Amygdala (tissue), 56 donors: ENCODE measurements at places on chromosomes 11 and 22.
A peak's percentile ranks its signal among the peaks of the same experiment; 100 is the strongest.

DNA sequence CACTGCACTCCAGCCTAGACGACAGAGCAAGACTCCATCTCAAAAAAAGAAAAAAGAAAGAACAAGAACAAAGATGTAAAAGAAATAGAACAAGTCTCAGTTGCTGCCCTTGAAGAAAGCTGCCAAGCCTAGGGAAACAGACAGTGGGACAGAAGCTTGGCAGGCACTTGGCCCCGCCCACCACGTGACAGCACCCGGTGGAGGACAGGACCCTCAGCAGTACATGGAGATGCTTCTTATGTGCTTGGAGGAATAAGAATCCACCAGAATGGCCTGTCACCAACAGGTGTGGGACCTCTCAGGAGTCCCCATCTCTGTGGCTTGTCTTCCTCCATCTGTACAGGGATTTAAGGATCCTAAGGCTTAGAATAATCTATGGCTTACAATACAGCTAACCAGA lies 7.6 kb upstream of the TMPRSS6 start:
- no peak for DNase-seq

DNA sequence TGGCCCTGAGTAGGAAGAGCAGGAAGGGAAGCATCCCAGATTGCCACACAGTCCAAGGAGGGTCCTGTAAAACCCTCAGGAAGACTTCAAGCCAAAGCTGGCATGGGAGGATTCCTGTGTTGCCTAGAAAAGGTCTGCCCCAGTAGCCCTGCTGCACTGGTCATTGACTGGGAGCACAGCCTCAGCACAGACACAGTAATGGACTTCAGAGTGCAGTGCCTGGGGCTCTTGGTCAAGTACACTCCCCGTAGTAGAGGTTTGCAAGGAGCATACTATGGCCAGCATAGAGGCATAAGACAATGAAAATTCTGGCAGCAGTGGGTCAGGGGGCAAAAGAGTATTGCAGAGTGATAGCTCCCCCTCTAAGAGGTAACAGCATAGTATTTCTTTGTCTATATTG lies 36.2 kb upstream of the FJX1 start:
- DNase-seq, result no peak

- no peak for DNase-seq
Observed at GRCh38 chr22:17880020-17880419, 105.8 kb upstream of the BID start.

DNA sequence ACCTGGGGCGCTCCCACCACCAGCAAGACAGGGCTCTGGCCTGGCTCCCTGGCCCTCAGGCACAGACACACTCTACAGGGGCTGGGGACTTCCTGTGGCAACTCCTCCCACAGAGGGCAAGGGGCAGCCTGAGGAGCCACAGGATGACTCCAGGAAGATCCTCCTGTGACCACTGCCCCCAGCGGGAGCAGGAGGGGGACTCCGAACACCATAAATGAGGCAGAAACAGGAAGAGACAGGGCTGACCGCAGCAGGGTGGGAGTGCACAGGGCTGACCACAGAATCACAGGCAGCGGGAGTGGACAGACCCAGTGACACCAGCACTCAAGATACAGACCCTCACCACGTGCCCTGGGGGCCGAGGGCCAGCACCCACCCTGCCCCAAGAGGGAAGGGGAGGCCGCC lies 10.8 kb downstream of the ARAP1 start:
- no peak for DNase-seq

DNA sequence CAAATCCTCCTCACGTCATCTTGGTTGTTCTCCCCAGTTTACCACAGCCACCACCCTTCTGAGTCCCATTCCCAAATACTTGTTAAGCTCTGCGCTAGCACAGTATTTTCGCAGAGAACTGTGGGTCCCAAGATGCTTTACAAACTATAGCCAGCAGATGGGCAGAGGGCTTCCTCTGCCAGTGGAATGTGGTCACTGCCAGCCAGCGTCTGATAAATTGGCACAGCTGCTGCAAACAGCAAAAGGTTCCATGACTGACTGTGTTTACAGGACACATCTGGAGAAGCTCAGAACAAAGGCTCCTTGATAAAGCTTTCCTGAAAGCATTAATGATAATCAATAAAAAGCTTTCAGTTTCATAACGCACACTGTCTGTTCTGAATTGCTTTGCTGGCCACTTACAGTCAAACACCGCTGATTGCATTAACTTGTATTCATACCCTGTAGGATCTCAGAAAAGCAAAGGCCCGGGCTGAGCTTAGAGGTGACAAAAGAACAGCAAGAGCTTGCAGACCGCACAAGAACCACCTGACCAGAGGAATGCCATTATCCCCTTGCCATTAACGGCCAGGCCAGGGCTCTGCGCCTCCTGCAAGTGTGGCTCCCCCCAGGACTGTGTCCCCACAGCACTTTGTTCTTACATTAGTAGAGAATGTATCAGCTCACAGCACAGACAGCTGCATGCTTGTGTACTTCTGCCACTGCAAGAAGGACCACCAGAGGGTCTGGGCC lies 120.6 kb downstream of the MICAL3 start:
- peak; percentile 20 for DNase-seq

GRCh38 chr22:48438800-48439559 lies 1388.7 kb downstream of the BRD1 start:
- DNase-seq, result no peak

- DNase-seq, result no peak
Observed at GRCh38 chr11:122893131-122893530, 10.6 kb downstream of the JHY start.

DNA sequence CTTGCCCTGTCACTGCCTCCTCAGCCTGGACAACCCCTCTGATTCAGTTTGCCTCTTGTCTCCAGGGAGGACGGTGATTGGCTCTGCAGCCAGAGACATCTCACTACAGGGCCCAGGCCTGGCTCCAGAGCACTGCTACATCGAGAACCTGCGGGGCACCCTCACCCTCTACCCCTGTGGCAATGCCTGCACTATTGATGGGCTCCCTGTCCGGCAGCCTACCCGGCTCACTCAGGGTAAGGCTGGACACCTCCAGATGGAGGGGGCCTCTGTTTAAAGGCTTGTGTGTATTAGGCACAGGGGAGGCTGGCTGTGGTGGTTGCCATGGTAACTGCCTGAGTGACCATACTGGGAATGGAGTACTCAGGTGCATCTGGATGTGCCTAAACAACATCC lies 8.6 kb downstream of the PHLDB1 start:
- DNase-seq, result no peak

DNA sequence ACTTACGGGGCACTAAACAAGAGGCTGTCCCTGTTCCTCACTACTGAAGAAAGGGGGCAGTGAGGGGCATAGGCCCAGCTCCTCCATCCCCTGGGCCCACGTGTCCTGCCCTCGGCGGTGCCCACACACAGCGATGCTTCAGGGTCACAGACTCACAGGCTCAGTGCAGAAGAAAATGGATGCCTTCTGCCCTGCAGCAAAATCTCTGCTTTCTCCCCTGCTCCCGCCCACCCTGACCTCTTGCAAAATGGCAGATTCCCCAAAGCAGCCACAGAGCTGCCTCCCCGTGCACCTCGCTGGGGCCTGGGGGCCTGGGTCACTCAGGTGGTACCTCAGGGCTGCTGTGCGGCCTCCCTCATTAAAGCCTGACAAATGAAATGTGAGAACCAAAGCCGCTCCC lies 204.0 kb downstream of the DSCAML1 start:
- no peak for DNase-seq

DNA sequence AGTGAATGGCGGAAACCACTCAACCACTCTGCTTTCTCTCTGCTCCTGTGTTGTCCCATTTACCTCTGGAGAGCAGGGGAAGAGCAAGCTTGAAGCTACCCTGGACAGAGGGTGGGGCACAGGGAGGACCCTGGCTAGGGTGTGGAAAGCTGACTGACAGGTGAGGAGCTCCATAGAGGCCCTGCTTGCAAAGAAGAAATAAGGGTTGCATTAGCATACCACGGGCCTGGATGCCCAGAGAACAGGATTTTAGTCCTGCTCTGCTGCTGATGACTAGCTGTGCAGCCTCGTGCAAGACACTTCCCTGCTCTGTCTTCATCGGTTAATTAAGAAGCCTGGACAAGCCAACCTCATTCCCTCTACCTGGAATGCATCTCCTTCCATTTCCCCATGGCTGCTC lies 135.0 kb downstream of the BUD13 start:
- DNase-seq, result no peak

- no peak for DNase-seq
Observed at GRCh38 chr22:48098243-48098920, 1335.9 kb downstream of the TBC1D22A start.

DNA sequence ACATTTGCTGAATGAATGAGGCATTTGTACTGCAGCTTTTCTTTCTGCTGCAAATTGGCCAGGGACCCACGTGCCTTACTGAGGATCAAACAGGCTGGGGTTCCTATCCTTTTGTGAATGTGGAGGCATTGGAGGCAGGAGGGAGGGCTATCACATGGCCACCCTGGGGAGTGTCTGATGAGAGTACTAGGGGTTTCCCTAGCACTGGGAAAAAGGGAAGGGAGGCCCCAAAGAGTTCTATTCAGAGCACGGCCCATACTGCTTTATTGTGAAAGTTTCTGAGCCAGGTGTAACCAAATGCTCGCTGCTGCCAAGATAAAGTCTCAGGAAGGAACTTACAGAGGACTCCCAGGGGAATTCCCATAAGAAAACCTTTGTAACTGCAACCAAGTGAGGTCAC lies 78.4 kb upstream of the ANO1 start:
- DNase-seq, result no peak

DNA sequence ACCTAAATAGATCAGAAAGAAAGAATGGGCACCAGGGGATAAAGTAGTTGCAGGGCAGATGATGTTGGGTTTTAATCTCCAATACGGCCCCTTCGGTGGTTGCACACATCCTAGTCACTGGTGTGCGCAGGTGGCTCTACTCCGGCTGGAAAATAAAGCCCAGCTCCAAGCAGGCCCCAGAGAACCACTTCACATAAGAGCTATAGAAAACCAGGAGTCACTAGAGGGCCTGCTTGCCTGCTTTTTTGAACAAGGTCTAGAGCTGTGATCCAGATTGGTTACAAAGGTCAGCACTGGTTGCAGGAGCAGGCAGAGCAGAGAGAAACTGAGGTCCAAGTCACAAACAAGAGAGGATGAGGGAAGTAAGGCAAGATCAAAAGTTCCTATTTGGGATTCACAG lies 41.5 kb upstream of the MS4A8 start:
- DNase-seq, result no peak

GRCh38 chr11:130040281-130040940 lies 29.3 kb upstream of the APLP2 start:
- DNase-seq, result no peak

- no peak for DNase-seq
Observed at GRCh38 chr11:33438301-33438700, 181.1 kb downstream of the HIPK3 start.

DNA sequence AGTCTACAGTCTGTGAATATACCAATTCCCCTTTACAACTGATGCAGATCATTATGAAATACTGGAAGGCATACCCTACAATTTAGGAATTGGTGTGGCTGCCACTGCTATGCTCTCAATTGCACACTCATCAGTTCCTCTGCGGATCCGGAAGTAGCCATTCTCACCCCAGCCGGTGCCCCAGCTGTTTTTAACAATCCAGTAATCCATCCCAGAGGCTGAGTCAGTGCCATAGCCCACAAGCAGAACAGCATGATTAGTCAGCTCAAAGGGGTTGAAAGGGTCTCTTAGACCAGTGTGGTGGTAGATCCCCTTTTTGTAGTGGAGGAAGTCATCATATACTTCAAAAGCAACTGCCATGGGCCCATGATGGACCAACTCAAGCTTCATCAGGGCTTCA lies 43.6 kb downstream of the CTSC start:
- DNase-seq, result no peak

- DNase-seq, result no peak
Observed at GRCh38 chr22:27454807-27455450, 346.6 kb downstream of the MN1 start.

- DNase-seq, result no peak
Observed at GRCh38 chr11:20658135-20658534, 11.3 kb upstream of the NELL1 start.

- no peak for DNase-seq
Observed at GRCh38 chr11:106420048-106420665, 342.7 kb downstream of the AASDHPPT start.

DNA sequence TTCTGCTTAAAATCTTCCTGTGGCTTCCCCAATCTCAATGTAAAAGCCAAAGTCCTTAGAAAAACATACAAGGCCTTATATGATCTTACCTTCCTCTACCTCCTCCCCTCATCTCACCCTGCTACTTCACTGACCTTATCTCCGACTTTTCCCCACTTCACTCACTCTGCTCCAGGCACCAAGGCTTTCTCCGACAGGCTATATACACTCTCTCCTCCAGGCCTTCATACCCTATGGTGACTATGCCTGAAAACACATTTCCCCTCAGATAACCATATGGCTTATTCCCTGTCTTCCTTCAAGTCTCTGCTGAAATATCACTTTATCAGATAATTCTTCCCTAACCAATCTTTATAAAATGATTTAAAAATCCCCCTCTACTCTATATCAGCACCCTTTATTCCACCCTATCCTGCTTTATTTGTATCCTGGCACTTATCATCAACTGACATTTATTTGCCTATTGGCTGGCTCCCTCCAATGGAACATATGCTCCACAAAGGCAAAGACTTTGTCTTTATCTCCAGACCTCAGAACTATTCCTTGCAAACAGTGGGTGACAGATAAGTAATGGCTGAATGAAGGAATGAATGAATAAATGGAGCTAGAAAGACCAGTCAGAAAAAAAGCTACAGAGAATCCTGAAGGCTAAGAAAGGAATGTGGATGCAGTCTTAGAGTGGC lies 52.7 kb downstream of the PAK1 start:
- DNase-seq, result no peak

GRCh38 chr11:63944987-63945386 lies 6.2 kb downstream of the NAA40 start:
- no peak for DNase-seq

DNA sequence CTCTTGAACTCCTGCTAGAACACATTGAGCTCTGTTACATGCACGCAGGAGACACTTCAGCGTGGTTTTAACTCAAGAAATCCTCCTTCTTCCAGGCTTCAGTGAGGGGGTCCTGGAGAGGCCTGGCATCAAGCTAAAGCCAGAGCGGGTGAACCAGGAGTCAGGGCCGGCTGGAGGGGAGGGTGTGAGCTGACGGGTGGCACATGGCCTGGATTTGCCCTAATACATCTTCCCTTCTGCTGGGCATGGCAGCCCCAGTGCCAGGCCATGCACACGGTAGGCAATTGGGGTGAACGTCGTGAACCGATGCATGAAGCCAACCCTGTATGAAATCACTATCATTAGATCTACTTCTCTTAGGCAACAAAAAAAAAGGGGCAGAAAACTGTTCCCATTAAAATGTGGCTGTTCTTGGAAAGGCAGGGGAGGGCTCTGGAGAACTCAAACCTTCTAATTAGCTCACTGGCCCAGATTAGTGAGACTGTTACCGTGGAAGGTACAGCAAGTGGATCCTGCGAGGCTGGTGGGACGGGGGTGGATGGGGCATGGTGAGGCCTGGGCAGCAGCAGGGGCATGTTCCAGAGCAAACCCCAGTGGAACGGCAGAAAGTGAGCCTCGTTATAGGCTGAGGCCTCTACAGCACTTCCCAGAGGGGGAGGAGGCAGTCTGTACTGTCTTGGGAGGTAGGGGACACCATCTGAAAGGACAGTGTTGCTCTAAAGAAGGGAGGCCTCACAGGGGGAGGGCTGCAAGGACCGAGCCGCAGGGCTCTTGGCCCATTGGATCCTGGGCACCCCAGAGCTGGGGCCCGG lies 10.6 kb downstream of the IFT27 start:
- no peak for DNase-seq
